ENCODE measurements at places on chromosomes 7 and 10.

DNA sequence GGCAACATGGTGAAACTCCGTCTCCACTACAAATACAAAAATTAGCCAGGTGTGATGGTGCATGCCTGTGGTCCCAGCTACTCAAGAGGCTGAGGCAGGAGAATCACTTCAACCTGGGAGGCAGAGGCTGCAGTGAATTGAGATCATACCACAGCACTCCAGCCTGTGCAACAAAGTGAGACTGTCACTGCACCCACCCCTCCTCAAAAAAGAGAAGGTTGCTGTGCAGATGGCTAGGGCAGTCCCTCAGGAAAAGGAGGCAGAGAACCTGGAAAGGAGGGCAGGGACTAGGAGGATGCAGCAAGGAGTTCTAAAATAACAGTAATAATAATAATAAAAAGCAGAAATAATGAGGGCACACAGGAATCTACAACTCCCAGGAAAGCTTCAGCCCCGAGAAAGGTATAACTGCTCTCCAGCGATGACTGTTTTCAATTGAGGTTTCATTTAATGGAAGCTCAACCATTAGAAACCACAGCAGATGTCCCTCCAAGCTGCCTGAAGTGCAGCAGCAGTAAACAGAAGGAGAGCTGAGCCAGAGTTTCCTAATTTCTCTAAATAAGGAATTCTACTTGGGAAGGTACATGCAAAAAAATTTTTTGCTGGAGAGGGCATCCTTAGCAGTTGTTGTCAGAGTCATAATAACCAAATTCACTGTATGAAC lies 326.5 kb downstream of the GATA3 start:
- no peak for DNase-seq

DNA sequence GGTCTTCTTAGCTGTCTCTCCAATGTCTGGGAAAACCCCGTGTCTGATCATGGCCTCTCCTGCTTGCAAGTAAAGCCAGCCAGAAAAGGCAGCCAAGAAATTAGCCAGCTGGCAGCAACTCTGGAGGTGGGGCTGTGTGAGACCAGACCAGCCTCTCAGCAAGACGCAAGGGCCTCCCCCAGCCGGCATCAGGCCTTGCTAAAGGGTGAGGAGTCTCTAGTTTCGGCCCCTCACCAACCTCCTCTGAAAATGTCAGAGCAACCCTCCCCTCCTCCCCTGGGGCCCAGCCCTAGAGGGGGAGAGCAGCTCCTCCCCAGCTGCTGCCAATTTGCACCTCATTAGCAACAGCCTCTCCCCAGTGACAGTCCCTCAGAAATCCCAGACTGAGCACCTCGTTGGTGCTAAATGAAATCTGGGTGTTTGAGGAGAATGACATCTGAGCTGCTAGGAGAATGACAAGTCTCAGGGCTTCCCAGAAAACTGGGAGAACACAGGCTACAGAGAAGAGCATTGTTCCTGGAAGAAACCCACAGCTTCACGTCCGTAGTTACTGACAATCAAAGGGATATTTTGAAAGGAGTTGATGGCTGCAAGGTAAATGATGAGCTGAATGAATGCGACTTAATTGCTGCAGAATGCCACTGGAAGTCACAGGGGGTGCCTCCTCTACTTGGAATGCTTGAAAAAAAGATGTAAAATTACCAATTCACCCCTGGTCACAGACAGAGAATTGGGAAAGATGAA lies 25.9 kb downstream of the DGKI start:
- DNase-seq, result no peak

- no peak for DNase-seq
Observed at GRCh38 chr10:101003639-101004206, 4.1 kb downstream of the LZTS2 start.

- DNase-seq, result no peak
Observed at GRCh38 chr10:105656856-105657255, 1015.8 kb downstream of the SORCS3 start.

GRCh38 chr7:3649250-3649649 lies 348.2 kb downstream of the SDK1 start:
- DNase-seq, result no peak

DNA sequence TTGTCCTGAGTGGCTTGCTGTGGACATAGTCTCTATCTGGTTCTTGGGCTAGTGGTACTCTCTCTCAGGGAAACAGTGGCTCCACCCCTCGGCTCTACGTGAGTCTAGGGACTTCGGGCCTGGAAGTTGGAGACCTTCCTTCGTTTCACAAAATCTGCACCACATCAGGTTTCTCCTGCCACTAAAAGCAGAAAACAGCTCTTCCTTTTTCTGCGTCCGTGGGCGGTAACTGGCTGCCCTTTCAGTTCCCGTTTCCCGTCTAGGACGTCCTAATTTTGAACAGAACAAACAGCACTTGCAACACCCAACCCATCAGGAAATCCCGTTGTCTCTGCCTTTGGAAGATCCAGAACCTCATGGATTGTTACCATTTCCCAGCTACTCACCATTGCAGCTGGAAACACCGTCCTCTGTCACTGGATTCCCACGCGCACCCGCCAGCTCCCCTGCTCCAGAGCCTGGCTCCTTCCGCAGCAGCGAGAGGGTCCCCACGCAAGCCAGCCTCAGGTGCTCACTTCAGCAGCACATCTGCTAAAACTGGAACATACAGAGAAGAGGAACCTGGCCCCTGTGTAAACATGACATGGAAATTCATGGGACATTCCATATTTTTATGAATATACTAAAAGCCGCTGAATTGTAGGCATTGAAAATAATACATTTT lies 311.4 kb upstream of the AKR1E2 start:
- DNase-seq, result no peak

DNA sequence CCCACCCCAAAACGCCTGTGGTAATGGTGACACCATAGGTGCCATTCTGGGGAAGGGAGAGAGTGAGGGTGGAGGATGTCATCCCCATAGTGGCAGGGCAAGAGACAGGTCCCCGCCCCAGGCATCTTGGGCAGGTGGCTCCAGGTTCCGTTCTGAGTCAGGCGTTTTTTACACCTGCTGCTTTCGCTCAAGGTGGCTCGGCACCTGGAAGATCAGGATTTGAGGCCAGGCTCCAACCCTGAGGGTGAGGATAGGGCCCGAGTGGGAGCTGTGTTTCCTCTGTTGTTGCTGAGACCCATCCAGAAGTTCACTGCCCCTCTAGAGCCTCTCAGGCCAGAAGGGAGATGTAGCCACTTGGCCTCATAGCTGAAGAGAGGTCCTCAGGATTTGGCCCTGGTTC lies 36.6 kb upstream of the DUSP5 start:
- DNase-seq, result no peak

DNA sequence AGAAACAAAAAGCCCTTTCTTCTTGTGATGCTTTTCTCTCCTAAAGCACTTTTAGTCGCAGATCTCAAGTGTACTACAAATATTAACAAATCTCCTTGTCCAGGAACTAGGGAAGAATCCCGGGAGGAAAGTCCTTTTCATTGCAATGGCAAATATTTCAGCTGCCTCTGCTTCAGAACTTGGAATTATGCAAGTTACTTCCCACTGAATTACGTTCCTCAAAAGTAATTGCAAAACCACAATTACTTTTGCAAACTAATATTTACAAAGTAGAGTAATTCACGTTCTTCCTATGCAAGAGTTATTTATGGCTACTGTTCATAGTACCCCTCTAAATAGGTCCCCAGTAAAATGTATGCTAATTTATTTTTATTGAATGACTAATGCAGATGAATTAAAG lies 14.5 kb downstream of the PRKCQ start:
- no peak for DNase-seq

DNA sequence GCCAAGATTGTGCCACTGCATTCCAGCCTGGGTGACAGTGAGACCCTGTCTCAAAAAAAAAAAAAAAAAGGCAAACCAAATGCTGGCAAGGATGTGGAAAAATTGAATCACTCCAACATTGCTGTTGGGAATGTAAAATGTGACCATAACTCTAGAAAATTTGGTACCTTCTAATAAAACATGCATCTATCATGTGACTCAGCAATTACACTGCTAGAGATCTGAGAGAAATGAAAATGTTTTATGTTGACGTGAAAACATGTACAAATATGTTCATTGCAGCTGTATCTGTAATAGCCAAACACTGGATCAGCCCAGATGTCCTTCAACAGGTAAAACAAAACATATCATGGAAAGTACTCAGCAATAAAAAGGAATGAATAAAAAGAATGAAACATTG lies 30.8 kb upstream of the SAR1A start:
- DNase-seq, result no peak

GRCh38 chr10:121157998-121158397 lies 306.8 kb downstream of the WDR11 start:
- no peak for DNase-seq

DNA sequence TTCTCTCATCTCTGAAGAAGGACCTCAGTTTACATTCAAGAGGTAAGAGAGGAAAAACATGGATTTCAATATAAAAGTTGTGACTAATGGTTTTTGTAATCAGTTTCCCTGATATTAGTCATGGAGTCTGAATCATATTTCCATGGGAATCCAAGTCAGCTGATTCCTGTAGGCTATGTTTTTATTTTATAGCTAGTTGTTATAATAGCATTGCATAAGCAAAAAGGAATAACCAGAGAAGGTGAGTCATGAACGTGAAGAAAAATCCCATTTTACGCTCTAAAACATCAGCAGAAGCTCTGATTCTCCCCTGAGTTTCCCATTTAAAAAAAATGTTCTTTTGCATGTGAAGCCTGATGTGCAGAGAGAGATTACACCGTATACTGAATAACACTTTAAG lies 299.3 kb downstream of the SFMBT2 start:
- no peak for DNase-seq

GRCh38 chr10:101834341-101834740 lies 9.3 kb downstream of the KCNIP2 start:
- peak; percentile 11 for DNase-seq

DNA sequence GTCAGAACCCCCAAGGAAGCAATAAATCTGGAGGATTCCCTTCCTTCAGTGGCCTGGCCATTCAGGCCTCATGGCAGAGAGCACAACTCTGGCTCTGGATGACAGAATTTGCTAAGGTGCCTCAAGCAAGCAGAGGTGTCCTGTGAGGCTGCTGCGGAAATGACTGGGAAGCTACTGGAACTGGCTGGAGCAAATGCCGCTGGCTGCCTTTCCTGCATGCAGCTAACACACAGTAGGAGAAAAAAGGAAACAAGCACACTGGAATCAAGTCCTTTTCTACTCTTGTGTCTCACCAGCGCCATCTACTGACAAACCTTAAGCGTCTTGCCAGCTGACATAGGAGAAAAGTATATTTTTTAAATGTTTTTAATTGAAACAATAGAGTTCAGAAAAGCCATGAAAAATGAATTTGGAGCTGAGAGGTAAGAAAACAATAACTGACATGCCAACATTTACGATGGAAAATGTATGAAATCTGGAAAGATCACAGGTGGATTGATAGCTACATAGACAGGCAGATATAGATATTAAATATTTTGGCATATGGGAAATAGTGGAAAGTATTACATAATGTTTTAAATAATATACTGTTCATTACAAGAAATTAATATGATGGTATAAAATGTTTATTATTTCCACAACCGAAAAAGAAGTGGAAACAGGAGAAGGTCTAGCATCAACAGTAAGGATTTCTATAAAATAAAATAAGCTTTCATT lies 951.6 kb downstream of the ANKRD7 start:
- no peak for DNase-seq
